Stimulated activated CD4-positive, alpha-beta T cell treated with anti-CD3 and anti-CD28 coated beads, Interleukin-12 subunit alpha, Interleukin-12 subunit beta, amount 100 ng/mL, for 4 hours (primary cell): ENCODE measurements at places on chromosomes 16 and 17.

- no peak for DNase-seq
Observed at GRCh38 chr17:79033741-79034501, 10.0 kb downstream of the C1QTNF1 start.

GRCh38 chr16:78882751-78883150, 717.8 kb downstream of the MAF start:
- DNase-seq, result no peak

- DNase-seq, result no peak
Observed at GRCh38 chr16:24624102-24624501, 84.7 kb downstream of the RBBP6 start.

DNA sequence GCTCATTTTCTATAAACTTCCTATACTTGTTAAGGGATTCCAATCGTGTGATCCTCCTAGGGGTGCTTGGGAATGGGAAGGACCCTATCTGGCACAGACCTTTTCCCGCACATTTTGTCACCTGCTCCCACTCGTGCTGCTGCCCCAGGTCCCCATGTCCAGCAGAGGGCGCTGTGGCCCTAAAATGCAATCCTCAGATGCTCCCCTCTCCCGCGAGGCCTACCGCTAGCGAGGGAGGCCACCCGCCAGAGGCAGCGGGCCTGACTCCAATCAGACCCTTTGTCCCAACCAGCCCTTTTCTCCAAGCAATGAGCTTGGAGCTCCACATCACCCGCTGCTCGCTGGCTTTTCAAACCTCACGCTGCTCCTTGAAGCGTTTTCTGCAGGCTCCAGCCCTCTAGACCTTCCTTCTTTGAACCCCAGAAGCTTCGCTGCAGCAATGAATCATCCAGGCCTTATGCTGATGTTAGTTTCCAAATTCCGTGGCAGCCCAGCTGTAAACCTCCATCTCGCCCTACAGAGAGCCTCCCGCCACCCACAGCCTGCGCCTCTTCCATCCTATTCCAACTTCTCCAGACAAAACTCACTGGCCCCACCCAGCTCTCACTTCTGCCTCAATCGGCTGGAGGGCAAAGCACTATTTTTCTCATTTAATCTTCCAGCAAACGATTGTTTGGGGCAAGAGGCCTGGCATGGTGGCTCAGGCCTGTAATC, 23.6 kb upstream of the FZD2 start:
- DNase-seq, result peak; percentile 90

DNA sequence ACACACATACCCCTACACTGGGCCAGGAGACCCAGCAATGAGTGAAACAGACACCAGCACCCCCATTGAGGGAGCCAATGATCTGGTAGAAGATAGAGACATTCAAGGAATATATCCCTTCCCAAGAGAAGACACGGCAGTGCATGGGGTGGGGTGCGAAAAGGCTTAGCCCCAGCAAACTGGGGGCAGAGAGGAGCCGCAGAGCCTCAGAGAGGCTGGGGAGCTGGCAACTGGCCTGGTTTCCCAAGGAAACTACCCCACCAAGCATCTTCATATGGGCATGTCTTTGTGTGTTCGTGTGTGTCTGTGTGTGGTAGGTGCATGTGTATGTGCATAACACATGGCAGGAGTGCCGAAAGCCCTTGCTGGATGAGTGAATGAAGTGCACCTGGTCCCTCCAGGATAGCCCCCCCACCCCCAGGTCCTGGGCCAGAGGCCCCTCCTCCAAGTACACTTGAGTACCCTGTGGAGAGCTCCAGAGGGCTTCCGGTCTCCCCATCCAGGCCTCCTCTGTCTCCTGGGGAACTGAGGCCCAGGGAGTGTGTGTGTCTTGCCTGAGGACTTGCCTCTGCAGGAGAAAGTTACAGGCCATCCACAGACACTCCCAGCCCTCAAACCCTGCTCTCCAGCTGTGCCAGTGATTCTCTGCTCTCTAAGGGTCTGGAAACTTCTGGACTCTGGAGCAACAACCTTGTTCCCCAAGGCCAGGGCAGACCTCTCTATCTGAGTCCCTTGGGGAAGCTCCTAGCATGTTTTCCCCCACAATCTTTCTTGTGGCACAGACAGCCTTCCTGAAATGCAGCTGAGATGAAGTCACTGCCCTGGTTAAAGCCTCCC, 15.9 kb downstream of the TBX2 start:
- no peak for DNase-seq

DNA sequence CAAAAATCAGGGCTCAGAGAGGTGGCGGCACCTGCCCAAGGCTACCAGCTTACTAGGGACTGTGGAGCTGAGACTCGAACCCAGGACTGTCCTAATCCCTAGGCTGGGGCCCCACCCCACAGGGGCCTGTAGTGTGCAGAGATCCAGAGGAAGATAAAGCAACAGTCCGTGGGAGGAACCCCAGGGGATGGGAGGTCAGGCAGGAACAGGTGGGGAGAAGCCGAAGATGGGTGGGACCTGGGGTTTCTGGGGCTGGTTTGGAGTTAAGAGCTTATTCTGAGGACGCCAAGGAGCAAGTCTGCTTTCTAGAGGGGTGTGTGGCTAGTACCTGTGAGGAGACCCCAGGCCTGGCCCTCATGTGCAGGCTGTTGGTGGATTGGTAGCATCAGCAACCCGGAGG, 14.9 kb downstream of the C16orf74 start:
- DNase-seq, result no peak

- DNase-seq, result no peak
Observed at GRCh38 chr16:88540346-88540977, 29.7 kb upstream of the ZC3H18 start.

DNA sequence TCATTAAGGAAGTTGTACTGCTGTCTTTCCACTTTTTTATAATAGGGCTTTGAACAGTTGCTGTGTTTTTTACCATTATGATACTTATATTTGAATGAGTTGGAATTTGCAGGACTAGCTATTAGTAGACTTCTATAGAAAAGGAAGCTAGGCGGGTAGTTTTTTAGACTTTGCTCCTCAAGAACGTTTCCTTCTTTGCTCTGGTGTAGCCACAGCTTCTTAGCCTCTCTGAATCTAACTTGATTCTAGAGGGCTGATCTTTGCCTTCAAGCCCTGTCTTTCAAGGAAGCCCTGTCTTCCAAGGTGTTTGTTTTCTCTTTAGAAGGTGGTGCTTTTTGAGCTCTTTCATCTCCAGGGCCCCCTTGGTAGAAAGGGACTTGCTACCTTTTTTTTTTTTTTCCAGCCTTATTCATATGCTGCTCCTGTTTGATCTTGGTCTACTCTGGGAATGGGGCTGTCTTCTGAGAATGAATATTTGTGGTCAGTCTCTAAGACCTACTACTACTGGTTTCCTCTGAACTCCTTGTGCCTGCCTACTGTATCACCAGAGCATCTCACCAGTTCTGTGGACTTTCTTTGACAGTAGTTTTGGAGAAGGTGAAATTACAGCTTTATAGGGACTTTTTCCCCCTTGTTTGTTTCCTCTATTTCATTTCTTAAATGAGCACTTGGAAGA, 52.3 kb upstream of the RASL10B start:
- no peak for DNase-seq

GRCh38 chr16:26993963-26994362, 72.8 kb upstream of the C16orf82 start:
- no peak for DNase-seq

GRCh38 chr17:51365090-51365489, 104.7 kb downstream of the UTP18 start:
- no peak for DNase-seq

GRCh38 chr17:80860101-80860671, 131.5 kb upstream of the CHMP6 start:
- DNase-seq, result no peak

DNA sequence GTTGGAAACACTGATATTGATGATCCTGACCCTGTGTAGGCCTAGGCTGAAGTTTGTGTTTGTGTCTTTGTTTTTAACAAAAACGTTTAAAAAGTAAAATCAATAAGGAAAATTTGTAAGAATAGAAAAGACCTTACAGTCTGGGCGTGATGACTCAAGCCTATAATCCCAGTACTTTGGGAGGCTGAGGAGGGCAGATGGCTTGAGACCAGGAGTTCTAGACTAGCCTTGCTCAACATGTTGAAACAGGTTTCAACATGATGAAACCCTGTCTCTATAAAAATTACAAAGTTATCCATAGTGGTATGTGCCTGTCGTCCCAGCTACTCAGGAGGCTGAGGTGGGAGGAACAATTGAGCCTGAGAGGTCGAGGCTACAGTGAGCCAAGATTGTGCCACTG, 18.3 kb upstream of the TOM1L1 start:
- DNase-seq, result no peak

DNA sequence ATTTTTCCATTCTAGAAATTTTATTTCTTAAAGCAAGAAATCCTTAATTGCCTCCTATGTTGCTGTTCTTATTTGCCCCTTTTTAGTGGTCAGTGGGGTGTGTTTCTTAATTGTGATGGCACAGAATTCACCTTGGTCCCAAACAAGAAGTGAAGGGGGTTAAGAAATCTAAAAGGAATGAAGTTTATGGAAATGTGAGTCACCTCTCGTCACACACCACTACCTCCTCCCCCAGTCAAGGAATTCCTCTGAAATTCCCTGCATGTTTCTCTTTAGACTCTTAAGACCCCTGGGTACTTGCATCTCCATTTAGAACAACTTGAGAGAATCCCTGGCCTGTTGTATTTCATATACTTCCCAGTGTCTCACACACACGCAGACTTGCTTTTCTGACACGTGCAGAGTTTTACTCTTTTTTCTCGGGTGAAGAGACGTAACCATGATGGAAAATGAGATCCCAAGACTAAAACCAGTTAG, 247.4 kb downstream of the PRKCA start:
- DNase-seq, result no peak

- no peak for DNase-seq
Observed at GRCh38 chr17:54405826-54406225, 494.8 kb upstream of the TOM1L1 start.

DNA sequence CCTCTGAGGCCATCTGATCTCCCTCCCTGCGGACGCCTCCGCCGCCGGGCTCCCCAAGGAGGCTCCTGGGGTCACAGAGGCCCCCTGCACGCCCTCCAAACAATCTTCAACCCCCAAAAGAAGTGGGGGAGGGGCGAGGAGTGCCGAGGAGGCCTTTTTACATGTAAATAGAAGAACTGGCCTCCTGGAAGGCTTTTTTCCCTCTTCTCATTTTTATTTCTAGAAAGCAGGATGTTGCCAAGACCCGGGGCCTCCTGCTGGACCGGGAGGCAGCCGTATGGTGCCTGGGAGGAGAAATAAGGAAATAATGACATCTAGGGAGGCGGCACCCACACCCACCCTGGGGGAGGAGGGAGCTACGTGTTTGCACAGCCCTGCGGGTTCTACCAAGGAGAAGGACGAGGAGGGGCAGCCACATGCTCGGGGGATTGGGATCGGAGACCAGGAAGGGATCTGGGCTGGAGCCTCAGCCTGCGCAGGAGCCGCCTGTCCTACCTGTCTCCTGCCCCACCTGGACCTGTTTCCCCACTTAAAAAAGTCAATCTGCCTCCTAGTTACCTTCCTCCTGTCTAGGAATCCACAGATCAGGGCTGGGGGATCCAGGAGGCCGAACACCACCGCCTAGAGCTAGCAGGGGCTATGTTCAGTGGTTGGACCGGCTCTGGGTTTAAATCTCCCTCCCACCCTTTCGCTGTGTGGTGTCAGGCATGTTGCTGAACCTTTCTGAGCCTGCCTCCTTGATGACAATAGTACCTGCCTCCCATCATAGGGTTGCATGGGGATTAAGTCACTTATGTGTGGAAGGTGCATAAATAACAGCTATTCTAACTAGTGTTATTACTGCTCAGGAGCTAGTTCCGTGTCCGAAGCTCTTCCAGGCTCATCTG, 175.7 kb upstream of the GSE1 start:
- DNase-seq, result no peak

- DNase-seq, result no peak
Observed at GRCh38 chr17:7380321-7380720, 568 bp upstream of the TNK1 start.

- DNase-seq, result no peak
Observed at GRCh38 chr17:67509390-67510287, 132.6 kb downstream of the PITPNC1 start.

- no peak for DNase-seq
Observed at GRCh38 chr17:45127548-45128300, 4.6 kb downstream of the PLCD3 start.

DNA sequence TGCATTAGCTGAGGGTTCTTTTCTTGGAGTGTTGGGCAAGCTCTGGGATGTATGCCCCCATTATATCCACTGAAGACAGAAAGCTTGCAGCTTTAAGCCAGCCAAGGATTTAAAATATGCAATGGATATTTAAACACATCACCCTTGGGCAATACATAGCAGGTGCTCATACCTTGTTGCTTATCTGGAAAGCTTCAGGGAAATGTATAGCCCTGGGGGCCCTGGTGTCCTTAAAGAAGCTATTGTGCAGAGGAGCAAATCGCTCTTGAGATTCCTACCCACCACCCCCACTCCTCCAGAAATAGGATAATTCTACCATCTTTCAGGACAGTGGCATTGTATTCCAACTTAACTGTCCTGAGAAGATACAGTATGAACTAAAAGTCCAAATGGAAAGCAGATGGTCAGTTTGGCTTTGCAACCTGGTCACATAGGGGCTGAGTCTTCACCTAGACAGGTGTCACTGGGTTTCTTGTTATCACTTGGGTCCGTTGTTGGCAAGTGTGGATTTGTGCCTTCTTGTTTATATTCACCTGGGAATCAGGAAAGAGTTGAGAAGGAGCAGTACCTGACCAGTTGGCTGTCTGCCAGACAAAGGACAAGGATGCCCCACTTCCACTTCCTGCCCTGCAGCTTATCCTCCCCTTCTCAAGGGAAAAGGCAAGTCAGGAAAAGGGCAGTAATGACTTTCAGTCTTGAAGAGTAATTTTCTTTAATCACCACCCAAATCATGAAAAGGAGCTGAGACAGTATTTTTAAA, 3.4 kb downstream of the ANKRD40CL start:
- DNase-seq, result no peak

DNA sequence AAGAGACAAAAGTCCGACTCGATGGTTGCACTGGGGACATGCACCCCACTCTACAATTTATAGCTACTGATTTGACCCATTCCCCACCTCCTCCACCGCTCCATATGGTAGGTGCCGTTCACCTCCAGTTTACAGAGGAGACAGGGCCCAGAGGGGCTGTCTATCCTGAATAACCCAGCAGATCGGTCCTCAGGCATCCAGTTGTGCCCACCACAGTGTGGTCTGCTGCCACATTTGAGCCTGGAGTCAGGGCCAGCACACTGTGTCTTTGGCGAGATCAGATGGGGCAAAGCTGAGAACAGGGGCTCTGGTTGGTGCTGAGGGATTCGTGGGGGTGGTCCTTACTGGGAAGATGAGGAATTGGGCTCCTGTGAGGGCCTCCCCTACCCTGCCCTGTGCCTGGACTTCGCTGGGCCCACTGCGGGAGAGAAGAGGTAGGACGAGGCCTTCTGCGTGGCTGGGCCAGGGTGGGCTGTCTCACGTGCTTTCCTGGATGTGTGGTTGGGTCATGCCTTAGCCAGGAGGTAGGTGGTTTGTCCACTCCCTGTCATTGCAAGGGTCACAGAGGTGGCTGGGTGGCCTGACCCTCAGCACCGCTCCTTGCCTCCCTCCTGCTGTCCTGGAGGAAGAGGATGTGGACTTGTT, 2.8 kb downstream of the ADCY7 start:
- no peak for DNase-seq

DNA sequence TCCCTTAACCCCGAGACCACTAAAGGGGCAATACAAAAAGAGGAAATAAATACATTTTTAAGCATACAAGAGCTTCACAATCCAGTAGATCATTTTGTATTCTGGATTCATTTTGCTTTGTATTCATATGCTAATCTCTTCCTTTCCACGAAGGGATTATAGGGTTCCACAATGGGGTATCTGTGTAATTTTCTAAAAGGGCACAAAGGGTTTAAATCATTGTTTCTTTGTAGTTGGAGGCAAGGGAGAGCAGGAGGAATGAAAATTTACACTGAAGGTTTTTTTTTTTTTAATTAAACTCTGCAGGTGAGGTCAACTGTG, 592 bp upstream of the NUFIP2 start:
- DNase-seq, result no peak

- DNase-seq, result no peak
Observed at GRCh38 chr17:44966348-44967025, 1.6 kb downstream of the C1QL1 start.
